Heart right ventricle (tissue), 16 donors: ENCODE measurements at places on chromosomes 16 and 17.

DNA sequence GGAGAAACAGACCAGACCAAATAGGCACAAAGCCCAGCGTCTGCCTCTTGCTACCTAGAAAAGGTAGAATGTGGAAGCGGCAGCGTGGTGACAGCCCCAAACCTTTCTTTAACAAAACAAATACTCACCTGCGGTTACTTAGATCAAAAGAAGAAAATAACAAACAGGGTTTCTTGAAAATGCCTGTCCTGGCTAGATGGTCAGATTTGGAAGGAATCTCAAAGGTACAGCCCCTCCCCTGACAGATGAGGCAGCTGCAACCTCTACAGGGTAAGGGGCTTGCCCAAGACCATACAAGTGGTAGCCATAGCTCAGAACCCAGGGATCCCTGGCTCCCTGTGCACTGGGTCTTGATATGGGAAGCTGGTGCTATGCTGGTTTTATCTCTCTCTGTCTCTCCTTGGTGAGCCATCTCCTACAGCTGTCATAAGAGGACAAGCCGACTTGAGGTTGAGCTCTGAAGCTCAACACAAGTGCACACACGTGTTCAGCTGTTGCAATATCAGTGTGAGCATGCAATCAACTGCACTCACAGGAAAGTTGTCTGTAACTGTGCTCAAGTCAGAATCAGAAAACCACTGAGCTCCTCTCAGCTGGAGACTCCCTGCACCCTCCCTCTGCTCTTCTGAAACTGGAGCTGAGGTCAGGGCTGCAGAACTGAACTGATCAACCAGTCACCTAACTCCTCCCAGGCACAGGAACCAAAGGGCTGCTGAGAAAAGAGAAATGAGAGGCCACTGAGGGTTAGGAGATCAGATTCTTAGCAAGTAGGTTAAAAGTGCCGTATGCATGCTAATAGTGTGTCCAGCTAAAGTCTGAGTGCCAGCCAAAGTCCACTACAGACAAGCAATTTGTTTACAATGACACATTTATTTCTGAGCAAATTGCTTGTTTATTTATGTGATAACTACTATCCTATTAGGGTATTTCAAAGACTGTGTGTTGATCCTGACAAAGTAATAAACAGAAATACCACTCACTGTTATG, 6.1 kb upstream of the RNF157 start:
- DNase-seq = no peak

DNA sequence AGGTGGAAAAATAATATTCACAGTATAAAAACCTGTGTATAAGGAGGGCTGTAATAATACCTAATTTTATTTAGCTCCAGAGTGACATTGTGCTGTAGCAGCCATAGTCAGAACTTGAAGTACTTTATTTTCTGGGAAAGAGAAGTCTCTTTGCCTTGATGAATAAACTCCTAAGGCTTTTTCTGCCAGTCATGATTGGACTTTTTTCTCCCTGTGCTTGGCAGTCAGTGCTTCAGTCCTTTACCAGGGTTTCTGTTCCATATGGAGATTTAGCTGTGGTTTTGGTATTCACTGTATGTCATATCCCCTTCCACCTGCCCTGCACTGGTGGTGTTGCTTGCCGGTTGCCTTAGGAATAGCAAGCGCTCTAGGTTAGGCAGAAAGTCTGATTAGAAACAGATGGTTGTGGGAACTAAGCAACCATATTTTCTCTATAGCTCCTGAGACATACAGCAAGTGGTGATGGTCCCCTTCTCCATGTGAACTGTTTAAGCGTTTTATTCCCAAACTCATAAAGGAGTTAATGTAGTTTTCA, 24.7 kb downstream of the DDX42 start:
- no peak for DNase-seq

GRCh38 chr17:76005263-76006149, 4.9 kb downstream of the CDK3 start:
- DNase-seq = peak; percentile 66

DNA sequence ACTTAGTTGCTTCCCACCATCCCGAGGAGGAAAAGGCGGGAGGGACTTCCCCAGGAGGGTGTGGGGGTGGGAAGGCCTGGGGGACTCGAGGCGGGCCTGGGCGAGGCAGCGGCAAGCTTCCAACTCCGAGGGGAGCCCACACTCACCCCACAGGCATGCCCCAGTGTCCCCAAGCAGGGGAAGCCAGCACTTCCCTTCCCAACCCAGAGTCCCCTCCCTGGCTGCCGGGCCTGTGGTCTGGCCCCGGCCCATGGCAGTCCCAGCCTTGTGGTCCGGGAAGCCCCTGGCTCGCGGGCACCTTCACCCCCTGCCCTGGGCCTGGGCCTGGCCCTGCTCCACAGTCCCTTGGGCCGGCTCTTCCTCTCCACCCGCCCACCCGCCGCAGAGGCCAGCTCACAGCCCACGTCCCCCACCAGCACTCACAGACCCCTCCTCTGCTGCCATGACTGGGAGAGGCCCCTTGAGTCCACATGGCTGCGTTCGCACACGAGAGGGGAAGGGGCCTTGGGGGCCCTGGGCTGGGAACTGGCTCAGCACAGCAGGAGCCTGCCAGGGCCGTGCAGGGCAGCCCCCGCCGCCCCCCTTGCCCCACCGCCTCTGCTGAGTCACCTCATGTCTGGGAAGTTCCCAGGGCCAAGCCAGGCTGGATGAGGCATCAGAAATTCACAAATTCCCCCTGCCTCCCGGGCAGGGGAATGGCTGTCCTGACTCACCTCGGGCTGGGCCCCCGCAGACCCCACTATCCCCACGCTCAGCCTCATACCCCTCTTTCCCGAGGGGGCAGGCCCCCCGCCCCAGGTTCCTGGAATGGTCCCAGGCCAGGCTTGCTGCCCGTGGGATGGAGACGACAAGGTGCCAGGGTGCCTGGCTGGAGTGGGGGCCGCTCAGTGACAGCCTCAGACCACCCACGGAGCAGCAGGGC, 27.8 kb downstream of the BAHCC1 start:
- peak; percentile 75 for DNase-seq

DNA sequence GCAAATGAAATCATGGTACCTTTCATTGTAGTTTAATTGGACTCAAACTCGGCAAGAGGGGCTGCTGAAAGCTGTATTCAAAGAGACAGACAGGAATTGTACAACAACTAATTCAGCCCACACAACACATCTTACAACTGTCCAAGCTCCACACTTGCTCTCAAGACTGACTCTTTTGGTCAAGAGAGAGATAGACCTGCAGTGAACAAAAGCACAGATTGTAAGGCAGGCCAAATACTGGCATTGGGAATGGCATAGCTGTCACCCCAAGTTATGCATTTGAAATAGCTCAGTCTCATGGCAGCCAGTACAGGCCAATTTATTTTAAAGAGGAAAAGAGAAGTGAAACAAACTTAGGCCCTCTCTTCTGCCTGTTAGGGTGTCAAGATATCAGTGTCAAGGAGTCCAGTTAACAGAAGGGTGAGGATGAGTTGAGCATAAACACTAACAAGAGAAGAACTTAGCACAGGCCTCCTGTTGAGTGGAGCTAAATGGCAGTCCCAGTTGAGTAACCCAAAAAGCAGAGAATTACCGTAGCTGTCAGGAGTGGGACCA, 215.7 kb downstream of the IRX3 start:
- DNase-seq = no peak

DNA sequence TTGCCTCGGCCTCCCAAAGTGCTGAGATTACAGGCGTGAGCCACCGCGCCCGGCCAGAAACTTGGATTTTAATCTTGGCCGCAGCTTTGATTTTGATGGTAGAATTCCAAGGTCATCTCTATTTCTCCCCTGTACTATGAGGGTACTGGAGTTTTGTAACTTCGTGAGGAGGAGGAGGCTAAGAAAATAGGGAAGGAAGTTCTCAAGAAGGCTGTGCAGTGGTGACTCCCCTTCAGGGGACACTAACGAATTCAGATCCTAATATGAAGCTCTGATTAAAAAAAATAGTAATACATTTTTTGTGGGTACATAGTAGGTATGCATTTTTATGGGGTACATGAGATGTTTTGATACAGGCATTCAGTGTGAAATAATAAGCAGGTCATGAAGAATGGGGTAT, 55.9 kb downstream of the LDHD start:
- DNase-seq = no peak

GRCh38 chr17:66805567-66805966, 29.4 kb upstream of the CACNG5 start:
- DNase-seq = no peak

DNA sequence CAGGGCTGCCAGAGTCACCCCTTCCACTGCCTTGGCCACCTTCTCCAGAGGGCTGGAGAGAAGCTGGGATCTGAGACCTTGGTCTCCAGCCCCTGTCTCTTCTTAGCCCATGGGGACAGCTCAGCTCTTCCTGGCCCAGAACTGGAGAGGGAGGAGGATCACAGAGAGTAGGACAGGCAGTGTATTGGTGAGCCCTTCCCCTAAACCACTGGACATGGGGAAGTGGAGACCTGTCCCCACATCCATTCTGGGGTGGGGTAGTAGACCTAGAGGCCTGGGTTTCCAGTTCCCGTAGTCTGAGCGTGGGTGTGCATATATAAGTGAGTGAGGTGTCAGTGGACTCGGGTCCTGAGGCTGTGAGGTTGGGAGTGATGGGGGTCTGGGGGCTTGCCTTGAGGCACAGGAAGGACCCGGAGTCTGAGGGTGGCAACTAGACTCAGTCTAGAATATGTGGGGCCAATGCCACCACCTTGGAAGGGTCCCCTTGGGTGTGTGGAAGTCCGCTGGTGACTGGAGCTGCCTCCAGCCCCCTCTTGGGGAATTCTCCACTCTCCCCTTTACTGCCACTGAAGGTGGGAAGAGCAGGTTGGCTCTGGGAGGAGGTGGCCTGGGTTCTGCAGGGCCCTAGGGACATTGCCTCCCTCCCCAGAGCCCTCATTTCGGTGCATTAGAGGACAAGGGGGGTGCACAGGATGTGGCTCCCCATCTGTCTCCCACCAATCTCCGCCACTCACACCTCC, 19.9 kb downstream of the GJD3 start:
- no peak for DNase-seq

DNA sequence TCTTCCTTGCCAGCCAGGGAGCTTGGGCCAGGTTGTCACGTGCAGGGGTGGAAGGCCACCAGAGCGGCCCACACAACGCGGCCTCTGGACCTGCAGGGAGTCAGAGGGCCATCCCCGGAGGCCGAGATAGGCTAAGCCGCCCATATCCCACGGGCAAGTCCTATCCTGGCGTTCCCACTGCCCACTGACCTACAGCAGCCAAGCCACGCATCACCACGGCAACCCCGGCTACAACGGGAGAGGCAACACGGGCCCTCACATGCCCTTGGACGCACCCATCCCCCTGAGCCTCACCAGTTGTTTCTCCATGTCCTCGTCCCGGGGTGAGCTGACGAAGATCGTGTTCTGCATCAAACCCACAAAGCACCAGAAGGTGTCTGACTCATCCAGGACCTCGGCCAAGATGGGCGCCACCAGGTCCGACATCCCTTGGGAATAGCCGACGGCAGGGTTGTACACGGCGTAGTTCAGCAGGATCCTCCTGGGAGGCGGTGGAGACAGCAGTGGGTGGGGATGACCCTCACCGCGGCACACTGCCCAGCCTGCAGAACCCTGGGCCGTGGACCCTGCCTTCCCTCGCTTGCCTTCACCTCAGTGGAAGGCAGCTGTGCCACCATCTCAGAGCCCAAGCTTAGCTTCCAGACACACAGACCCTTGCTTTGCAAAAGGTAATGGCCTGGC, 88.2 kb downstream of the TBC1D16 start:
- no peak for DNase-seq

- DNase-seq = no peak
Measured at GRCh38 chr17:13755851-13756250, 154.1 kb upstream of the HS3ST3A1 start.

- DNase-seq = no peak
Measured at GRCh38 chr17:56497132-56497531, 96.4 kb upstream of the NOG start.

DNA sequence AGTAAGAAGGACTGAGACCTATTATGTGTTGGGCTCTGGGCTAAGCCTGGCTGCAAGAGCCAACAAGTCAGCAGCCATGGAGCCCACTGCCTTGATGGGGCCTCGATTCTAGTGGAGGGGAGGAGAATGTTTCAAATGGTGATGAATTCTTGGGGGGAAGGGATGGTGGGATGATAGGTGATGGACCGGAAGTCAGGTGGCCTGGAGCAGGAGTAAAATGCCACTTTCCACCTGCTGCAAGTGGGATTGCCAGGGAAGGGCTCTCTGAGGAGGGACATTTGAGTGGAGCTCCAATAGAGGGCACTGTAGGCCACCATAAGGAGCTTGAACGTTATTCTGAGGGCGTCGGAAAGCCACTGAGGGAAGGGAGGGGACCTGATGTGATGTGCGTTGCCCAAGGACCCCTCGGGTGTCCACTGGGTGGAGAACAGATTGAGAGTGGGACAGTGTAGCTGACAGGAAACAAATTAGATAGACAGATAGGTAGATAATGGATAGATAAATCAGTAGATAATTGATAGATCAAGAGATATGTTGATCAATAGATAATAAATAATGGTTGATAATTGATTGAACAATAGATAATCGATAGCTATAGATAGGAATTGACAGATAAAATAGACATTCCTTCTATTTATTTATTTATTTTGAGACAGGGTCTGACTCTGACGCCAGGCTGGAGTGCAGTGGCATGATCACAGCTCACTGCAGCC, 18.2 kb upstream of the NXPH3 start:
- DNase-seq = no peak

- DNase-seq = peak; percentile 80
Measured at GRCh38 chr17:76384222-76384986, at the start of gene SPHK1. TSS of gene SPHK1 (plus strand) at chr17:76384609. CDS start at chr17:76385645, 1,036 bp downstream.

- no peak for DNase-seq
Measured at GRCh38 chr17:10368561-10368960, 4.2 kb downstream of the MYH13 start.
